Pulmonary artery endothelial cell (primary cell): ENCODE measurements at places on chromosomes 3 and 15. TPM values are rescaled to one million over a fixed set of nuclear protein-coding genes. Genes with fewer than 3 reads are reported as not detected.

Gene RAD51
- 9.2 and 12.9 TPM in 2 replicates for total RNA-seq

Gene GREM1
- 0.07 TPM in 1 of 2 replicates, not detected in the other for total RNA-seq

Gene CAND2
- total RNA-seq = 3.3 and 4.7 TPM in 2 replicates

Gene GOLGA6A
- not detected in 2 replicates for total RNA-seq

Gene LRRC31
- total RNA-seq = not detected in 2 replicates

Gene NFKBIZ
- 16.5 and 22.4 TPM in 2 replicates for total RNA-seq

Gene GOLGA6B
- not detected in 2 replicates for total RNA-seq

Gene PLAAT1
- total RNA-seq = 0.14 and 0.26 TPM in 2 replicates

Gene GRK7
- total RNA-seq = not detected in 2 replicates

Gene TTLL13
- total RNA-seq = 0.04 TPM in 1 of 2 replicates, not detected in the other

Gene LRTM1
- total RNA-seq = not detected in 2 replicates

- no peak for DNase-seq
These were observed 39.7 kb downstream of the ARHGEF3 start for GRCh38 chr3:56761887-56762651.

- DNase-seq = no peak
These were observed 13.5 kb upstream of the TSPAN3 start for GRCh38 chr15:77084436-77084835.

DNA sequence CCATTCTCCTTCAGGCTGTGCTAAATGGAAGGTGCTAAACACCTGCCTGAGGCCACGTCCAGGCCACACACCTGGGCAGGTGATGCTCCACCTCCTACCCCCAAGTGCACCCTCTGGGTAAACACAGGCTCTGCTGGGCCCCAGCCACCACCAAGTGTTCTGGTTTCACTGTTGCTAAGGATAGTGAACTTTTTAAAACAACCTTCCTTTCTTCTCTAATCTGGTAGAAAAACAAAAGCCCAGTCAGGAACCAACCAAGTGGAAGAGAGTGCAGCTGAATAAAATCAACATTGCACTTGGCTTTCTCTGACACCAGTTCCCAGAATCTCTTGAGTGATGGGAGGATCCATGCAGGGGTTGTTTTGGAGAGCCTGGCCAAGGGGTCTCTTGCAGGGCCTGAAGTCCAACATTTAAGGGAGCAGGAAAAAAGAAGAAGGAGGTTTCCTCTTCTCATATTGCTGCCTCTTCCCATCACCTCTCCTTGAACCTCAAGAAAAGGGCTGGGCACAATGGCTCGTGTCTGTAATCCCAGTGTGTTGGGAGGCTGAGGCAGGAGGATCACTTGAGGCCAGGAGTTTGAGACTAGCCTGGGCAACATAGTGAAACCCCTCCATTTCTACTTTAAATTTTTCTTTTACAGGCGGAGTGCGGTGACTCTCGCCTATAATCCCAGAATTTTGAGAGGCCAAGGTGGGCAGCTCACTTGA is 26.2 kb upstream of the ATP13A3 start:
- no peak for DNase-seq

- DNase-seq = no peak
These were observed 102.4 kb upstream of the HACD2 start for GRCh38 chr3:123687286-123687685.

DNA sequence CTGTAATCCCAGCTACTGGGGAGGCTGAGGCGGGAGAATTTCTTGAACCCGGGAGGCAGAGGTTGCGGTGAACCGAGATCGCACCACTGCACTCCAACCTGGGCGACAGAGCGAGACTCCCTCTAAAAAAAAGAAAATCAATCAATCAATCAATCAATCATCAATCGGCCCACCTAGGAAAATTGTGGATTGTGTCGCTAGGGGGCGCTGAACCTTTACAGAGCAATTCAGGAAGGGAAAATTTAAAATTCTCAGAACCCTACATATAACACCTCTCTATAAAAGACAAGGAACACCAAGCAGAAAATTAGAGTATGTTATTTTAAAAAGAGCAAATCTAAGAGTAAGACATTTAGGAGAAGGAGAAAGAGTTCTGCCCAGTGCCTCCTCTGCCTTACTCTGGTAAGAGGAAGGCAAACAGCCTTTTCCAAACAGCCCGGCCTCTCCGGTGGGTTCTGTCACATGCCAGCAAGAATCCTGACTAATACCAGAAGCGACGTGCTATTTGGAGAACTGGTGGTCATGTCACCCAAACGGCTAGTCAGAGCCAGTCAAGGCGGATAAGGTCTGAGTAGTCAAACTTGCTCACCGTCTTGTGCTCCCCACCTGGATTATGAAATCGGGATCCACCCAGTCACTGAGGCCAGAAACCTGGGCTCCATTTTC is 22.3 kb upstream of the SMCO1 start:
- no peak for DNase-seq

DNA sequence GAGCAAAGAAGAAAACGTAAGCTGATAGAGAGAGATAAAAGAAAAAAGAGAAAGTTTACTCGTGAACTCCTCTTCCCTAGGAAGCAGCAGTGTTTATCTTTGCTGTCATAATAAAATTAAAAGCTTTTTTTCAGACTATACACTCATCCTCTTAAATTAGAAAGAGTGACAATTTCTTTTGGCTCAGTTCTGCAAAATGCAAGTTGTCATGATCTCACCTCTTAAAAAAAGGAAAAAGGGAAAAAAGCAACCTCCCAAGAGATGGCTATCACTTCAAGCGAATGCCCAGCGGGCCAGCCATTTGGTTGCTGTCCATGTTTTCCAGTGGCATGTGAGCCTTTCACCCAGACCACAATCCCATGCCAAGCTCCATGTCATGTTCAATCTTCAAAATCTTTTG is 7.0 kb upstream of the THBS1 start:
- DNase-seq = no peak

DNA sequence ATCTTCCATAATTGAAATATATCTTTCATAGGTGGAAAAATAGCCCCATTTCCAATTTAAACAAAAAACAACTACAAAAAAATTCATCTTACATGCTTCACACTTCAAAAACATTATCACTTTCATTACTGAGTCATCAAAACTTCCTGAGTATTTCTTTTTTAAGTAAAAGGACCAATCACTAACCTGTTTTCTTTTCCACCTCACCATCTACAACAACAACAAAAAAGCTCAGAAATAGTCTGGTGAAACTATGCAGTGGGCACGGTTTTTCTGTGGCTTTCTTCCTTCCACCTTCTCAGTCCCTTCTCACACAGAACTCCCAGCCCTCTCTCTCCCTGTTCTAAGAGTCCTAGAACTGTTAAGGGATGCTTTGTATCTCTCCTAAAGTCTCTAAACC is 20.3 kb upstream of the TNIK start:
- no peak for DNase-seq

DNA sequence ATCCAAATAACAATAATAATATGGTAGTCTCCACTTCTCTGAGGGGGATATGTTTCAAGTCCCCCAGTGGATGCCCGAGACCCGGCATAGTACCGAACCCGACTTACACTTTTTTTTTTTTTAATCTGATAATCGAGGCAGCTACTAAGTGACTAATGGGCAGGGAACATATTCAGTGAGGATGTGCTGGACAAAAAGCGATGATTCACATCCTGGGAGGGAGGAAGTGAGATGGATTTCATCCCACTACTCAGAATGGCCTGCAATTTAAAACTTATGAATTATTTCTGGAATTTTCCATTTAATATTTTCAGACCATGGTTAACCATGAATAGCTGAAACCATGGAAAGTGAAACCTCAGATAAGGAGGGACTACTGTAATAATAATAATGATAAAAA is 49.5 kb upstream of the SELENOK start:
- DNase-seq = no peak

GRCh38 chr3:117628823-117629291 is 919.3 kb downstream of the TUSC7 start:
- peak; percentile 86 for DNase-seq

- DNase-seq = no peak
These were observed 29.2 kb downstream of the HACL1 start for GRCh38 chr3:15572138-15572537.

DNA sequence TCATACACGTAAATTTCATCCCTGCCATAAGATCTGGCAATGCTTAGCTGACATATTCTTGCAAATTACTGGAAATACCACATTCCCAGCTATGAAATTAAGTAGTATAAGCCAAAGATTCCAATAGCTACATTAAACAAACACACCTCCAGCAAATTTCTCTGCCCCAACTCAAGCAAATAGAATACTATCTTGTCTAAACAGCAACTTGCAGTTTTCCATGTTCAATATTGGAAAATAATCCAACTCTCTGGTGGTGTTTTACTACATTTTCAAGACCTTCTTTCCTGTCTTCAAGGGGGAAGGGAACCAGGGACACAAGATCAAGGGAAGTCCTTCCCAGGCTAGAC is 268.7 kb downstream of the TBL1XR1 start:
- no peak for DNase-seq

GRCh38 chr3:75294124-75294523 is 370.0 kb upstream of the FRG2C start:
- DNase-seq = no peak

DNA sequence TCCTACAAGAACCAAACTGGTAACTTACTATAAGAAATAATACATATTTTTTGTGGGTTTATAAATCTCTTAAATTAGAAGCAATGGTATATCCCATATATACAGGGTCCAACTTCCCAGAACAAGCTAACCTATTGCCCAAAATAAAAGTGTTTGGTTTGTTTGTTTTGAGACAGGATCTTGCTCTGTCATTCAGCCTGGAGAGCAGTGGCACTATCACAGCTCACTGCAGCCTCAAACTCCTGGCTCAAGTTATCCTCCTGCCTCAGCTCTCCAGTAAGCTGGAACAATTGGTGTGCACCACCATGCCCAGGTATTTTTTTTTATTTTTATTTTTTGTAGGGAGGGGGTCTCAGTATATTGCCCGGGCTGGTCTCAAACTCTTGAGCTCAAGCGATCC is 135.4 kb downstream of the TFDP2 start:
- DNase-seq = no peak

GRCh38 chr3:126782536-126782935 is 78.5 kb downstream of the CHCHD6 start:
- DNase-seq = no peak

DNA sequence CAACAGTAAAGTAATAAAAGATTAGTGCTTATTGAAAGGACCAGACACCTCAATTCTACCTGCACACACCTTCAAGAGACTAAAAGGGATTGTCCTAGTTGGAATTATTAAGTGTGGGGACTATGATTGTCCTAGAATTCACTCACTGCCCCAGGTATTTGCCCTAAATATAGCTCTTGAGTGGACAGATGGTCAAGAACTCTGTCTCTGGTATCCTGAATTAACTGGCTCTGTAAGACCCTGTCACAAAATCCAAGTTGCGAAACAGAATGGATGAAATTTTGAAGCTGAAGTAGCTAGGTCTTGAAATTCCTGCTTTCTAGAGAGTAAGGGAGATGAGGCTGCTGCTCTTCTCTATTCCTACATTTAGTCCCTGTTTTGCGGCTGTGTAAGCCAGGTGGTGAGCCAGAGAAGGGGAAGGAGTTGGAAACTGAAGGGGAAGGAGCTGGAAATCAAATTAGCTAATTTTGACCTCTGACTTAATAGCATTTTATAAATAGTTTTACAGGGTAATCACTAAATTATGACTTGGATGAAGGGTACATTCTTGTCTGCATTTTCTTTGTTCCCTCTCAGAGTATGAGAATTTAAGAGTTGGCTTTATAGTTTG is 34.5 kb downstream of the KBTBD12 start:
- no peak for DNase-seq

GRCh38 chr15:22902046-22902445 is 63.6 kb downstream of the NIPA2 start:
- no peak for DNase-seq

DNA sequence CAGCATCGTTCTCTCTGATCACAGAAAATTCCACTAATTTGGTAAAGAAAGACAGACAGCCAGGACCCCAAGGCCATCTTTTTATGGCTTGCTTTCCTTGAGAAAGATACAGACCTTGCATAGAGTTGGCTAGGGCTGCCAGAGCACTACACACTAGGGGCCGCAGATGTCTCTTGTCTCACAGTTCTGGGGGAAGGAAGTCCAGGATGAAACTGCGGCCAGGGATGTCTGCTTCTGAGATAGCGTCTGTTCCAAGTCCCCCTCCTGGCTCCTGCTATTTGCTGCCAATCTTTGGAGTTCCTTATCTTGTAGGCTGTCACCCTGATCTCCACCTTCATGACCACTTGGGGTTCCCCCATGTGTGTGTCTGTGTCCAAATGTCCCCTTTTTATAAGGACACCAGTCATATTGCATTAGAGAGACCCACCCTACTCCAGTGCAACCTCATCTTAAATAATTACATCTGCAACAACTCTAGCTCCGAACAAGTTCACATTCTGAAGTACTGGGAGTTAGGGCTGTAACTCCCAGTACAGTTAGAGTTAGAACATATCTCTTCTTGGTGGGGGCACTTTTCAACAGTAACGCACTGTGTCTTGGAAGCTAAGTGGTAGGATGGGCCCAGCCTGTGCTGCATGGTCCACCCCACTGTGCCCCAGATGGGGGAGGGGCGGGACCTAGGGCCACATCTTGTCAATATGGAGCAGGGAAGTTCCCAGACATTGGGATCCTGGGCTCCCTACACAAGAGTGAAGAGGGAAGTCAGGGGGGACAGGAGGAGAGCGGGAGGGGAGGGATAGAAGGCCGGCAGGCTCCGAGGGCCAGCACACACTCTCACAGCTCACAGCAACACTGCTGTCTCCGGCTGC is 42.2 kb downstream of the KLF15 start:
- no peak for DNase-seq

GRCh38 chr3:22746221-22746620 is 456.9 kb upstream of the UBE2E2 start:
- DNase-seq = no peak

DNA sequence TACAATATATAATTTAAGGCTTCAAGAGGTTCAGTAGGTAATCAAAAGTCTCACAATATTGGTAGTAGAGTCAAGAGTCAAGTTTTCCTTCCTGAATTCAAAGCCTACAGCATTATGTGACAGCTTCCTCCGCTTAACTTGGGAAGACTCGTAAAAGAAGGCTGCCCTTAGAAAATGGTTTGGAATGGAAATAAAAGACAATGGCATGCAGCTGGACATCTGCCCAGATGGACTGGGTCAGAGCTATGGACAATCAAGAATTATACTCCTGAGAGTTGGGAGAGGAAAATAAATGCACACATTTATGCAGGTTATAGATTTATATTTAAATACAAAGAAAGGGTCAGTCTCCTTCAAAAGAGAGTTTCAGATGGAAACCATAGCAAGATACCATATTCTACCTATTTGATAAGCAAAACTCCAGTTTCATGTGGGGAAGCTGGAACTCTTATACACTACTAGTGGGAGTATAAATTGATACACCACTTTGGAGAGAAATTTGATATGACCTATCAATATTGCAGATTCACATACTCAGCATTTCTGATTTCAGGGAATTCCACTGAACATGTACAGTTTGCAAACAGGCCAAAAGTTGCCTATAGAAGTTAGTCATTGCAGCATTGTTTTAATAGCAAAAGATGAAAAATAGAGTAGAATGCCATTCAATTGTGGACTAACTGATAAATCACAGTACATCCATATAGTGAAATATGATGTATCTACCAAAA is 6.1 kb downstream of the CRYBG3 start:
- DNase-seq = no peak

- DNase-seq = no peak
These were observed 2.4 kb upstream of the VIPR1 start for GRCh38 chr3:42500091-42500490.

- DNase-seq = no peak
These were observed 8.8 kb downstream of the CACNA1D start for GRCh38 chr3:53503195-53503594.
